ENCODE measurements at places on chromosomes 5 and 9.
A peak's percentile ranks its signal among the peaks of the same experiment; 100 is the strongest.

- no peak for DNase-seq
These were observed 231.0 kb upstream of the GAS1 start for GRCh38 chr9:87178302-87178701.

DNA sequence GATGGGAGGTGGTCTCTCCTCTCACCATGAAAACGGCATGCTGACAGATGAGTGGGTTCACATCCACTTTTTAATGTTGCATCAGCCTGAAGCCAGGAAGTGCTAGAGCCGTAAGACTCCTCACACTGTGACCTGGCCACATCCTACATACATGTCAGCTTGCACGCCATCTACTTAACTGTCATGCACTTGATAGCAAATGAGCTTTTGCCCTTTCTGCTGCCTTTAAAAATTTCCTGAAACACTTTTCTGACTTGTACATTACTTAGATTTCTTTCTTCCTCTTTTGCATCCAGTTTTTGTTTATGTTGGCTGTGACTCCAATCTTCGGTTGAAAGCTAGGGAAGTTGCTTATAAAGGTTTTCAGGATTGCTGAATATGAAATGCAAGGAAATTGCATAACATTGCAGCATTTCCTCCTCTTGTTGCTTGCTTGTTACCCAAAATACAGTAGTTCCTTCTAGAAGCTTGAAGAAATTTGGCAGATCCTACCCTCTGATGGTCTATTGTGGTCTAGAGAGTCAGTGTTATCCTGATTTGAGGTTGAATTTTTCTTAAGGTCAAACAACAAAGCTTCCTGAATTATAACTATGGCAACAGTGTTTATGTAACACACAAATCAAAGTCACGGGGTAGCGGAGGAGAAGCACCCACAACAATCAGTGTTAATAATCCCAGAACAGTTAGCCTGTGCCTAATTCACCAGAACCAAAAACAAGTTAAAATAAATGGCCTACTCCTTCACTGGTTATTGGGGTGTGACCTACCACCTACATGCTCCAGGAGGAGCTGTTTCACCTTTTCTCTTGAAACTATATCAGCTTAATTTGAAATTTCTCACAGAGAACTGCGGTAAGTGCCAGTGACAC, 232.5 kb downstream of the ARHGAP26 start:
- peak; percentile 15 for DNase-seq

- no peak for DNase-seq
These were observed 6.4 kb upstream of the CARD9 start for GRCh38 chr9:136379891-136380290.

DNA sequence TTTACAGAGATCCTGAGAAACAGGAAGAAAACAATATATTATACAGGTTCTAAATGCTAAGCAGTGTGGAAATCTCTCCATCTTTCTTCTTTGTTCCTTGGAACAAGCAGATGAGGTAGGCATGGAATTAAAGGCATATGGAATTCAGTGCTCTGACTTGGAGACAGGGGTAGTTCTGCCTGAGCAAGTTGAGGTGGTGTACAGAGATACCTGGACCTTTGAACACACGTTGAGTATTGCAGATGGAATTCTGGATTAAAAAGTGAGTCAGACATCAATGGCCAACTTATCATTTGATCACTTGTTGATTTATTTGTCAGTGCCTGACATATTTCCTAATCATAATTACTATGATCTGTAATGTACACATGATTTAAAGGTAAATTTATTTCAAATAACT, 293.9 kb upstream of the IRX4 start:
- no peak for DNase-seq

- no peak for DNase-seq
These were observed 23.9 kb downstream of the FGF1 start for GRCh38 chr5:142661957-142662356.

DNA sequence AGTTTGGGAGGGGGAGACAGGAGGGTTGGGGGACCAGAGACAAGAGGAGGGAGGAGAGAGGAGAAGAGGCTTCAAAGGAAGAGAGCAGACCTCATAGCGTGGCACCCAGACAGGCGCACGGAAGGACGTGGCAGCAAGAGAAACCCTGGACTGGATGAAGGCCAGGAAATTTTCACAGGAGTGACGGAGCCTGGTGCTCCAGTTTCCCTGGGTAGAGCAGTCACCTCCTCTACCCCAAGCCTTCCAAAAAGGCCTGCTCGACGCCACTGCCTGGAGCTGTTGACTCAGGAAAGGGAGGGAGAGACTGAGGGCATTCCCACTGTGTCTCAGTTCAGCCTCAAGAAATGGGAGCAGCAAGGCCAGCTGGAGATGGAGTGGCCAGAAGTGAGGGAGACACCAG, 19.3 kb downstream of the AK8 start:
- no peak for DNase-seq

DNA sequence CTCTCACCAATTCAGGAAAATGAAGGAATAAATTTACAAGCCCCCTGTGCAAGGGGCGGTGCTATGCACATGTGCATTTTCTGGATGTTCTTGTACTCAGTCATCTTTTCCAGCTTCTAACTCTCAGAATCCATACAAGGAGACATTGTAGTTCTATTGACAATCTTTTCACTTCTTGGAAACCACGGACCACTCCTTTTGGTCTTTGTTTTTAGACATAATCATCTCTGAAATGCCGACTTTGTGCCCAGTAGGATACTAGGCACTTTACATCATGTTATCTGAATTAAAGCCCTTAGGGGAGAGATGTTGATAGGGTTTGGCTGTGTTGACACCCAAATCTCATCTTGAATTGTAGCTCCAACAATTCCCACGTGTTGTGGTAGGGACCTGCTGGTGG, 322.6 kb upstream of the WWC1 start:
- no peak for DNase-seq

GRCh38 chr5:113100981-113101380, 124.4 kb downstream of the DCP2 start:
- DNase-seq = no peak

GRCh38 chr9:69313175-69313574, 11.8 kb upstream of the ENTREP1 start:
- DNase-seq = no peak

DNA sequence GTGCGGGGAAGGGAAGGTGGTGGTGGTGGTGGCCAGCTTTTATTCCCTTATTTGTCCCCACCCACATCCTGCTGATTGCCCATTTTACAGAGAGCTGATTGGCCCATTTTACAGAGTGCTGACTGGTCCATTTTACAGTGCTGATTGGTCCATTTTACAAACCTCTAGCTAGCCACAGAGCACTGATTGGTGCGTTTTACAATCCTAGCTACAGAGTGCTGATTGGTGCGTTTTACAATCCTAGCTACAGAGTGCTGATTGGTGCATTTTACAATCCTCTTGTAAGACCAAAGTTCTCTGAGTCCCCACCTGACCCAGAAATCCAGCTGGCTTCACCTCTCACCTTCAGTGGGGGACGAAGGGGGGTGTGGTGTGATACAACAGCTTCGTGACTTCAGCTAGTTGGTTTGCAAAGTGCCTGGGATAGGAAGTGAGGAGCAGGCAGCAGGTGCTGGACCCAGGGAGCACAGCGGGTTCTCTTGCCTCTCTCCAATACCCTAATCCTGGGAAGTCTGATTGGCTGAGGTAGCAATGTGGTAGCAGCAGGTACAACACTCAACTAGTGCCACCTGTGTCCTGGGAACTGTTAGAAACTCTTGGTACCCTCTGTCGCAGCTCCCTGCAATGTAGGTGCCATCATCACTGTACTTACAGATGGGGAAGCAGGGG, 92.1 kb downstream of the BARX1 start:
- DNase-seq = no peak

DNA sequence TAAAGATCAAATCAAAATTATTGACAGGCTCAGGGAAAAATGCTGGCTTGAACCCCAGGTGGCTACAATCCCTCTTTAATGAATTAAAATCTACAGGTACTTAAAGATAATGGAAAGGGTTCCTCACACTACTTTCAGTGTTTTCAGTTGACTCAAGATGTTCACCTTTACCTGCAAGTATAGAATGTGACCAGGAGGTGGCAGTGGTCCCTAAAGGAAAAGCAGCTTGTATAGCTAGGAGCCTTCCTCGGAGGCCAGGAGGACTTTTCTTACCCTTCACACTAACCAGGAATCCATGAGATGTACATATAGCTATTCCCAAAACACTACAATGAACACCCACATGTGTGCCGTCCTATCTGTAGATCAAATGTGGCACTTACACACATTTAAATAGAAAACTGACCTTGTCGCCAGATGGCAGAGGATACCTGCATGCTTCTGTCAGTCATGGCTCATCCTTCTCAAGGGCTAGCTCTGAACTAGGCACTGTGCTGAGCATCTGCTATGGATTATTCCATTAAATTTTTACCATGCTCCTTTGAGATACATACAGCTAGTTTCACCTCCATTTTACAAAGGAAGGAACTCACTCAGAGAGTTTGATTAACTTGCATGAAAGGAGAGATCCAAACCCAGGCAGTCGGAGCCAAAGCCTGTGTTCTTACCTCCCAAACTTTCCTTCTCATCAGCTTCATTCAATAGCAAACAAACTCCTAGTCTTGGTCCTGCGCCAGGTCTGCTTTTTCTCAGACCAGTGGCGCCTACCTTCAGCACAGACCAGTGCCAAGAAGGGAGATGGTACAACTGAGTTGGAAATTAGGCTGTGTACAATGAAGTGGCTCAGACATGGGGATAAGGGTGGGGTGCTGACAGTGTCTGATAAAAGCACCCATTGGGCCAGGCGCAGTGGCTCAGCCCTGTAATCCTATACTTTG, 24.5 kb downstream of the C9orf152 start:
- peak; percentile 12 for DNase-seq

DNA sequence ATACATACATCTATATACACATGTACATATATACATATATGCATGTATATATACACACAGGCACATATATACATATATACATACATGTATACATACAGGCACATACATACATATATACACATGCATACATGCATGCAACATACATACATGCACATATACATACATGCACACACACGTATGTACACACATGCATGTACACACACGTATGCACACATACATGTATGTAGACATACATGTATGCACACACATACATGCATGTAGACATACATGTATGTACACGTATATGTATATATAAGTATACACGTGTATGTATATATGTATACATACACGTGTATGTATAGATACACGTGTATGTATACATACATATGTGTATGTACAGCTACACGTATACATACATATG, 617.0 kb downstream of the RAB3C start:
- no peak for DNase-seq

GRCh38 chr5:56279291-56279690, 46.2 kb upstream of the ANKRD55 start:
- DNase-seq = no peak

- no peak for DNase-seq
These were observed 1.3 kb upstream of the POU4F3 start for GRCh38 chr5:146337264-146337904.

GRCh38 chr5:73899055-73899454, 273.1 kb downstream of the ARHGEF28 start:
- no peak for DNase-seq

GRCh38 chr5:1502046-1502736, 21.6 kb downstream of the LPCAT1 start:
- no peak for DNase-seq

DNA sequence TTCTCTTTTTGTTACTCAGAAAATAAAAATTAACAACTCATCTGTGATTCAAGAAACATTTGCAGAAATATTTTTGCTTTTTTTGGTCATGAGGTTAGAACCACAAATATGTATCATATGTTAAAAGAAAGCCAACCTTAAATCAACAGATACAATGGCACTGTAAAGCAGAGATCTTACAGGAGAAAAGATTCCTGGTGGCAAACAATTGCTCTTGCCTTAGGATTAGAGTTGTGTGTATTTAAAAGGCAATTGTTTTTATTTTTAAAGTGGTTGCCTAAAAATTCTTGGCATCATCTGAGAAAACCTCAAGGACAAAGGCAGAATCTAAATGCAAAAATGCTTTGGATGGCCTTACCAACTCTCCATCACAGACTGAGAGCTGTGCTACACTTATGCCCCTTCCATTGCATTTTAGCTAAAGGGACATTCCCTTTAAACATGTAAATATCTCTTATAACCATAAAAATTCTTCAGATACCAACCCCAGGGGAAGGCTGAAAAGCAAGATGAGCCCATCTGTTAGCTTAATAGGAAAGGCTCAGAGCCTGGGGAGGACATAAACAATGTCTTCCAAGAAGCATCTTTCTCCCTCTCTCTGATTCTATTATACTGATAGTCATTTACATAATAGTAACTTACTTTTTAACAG, 100.4 kb downstream of the FAM114A2 start:
- no peak for DNase-seq

GRCh38 chr9:78235256-78235761, 566 bp upstream of the CEP78 start:
- DNase-seq = no peak

DNA sequence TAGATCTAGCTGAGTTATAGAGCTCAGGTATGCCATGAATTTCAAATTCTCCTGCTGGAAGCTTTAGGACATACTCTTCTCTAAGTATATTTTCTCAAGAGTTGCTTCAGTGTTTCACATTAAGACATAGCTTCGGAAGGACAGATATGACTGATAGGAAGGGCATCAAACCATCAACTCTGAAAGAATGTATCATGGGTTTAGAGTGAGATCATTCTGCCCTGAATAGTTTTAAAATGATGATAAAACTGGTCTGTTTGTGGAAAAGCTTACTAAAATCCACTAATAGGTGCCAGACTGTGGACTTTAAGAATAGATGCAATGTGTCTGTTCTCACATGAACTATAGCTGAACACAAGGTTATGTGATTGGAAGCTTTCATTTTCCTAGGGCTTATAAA, 8.4 kb downstream of the SPEF2 start:
- no peak for DNase-seq

- DNase-seq = no peak
These were observed 226.6 kb upstream of the TBCA start for GRCh38 chr5:78002690-78003089.

GRCh38 chr5:1799110-1799601, 481 bp downstream of the MRPL36 start:
- no peak for DNase-seq

GRCh38 chr5:3564827-3565518, 30.7 kb upstream of the IRX1 start:
- no peak for DNase-seq

GRCh38 chr5:136052692-136053335, 24.0 kb downstream of the TGFBI start:
- DNase-seq = no peak
